ENCODE measurements at places on chromosomes 3 and 15.

- DNase-seq = no peak
These were observed 28.4 kb downstream of the HDAC11 start for GRCh38 chr3:13508496-13508895.

GRCh38 chr3:10010878-10011465, 15.3 kb upstream of the FANCD2 start:
- peak; percentile 96 for DNase-seq

GRCh38 chr3:129324855-129325254, 46.2 kb downstream of the HMCES start:
- DNase-seq = no peak

DNA sequence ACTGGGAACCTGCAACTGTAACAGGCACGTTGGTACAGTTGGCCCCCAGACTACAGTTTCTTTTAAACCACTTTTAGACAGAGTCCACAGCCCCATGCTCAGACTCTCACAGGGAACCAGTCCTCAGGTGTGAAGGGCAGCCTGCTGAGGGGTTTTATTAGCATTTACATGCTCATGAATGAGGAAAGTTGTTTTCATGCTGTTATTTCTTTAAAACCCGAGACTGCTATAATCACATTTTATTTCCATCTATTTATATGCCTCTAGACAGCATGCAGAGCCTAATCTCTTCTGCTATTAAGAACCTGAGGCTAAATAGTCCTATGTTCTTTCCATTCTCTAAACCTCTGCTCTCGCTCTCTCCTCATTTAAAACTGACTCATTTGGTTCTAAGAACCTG, 26.3 kb upstream of the FSIP1 start:
- no peak for DNase-seq

GRCh38 chr3:48528048-48528447, 24.1 kb upstream of the SHISA5 start:
- DNase-seq = no peak

DNA sequence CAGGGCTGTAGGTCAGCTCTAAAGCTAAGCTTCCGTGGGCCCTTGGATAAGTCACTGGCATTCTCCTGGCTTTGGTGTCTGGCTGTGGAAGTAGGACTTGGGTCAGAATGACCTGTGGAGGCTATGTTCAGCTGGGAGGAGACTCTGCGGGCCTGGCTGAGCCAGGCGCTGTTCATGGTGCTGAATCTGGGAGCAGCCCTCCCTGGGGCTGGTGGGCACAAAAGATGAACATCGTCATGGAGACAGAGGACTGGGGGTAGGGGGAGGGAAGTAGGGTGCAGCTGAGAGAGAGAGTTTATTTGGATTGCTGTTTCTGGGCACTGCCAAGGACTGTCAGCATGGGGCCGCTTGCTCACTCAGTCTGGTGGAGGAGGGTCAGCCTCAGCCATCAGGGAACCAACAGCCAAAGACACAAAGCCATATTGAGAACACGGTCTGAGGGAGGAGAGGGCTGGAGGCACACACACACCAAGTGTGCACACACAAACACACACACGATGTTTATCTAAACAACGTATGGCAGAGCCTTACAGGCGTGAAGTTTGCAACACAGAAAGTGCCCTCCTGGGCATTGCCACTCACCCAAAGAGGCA, 120.7 kb upstream of the LINGO1 start:
- peak; percentile 31 for DNase-seq

GRCh38 chr3:23106666-23107065, 96.5 kb upstream of the UBE2E2 start:
- no peak for DNase-seq

GRCh38 chr15:38941399-38941953, 376.9 kb upstream of the RASGRP1 start:
- peak; percentile 24 for DNase-seq

GRCh38 chr3:132563420-132564069, 33.5 kb upstream of the ACKR4 start:
- DNase-seq = no peak
